ENCODE measurements at places on chromosomes 5 and 9.
A peak's percentile ranks its signal among the peaks of the same experiment; 100 is the strongest.

GRCh38 chr5:84255315-84255714 is 129.4 kb downstream of the EDIL3 start:
- peak; percentile 28 for DNase-seq

- DNase-seq = no peak
Observed at GRCh38 chr9:103116246-103116645, 121.1 kb downstream of the CYLC2 start.

DNA sequence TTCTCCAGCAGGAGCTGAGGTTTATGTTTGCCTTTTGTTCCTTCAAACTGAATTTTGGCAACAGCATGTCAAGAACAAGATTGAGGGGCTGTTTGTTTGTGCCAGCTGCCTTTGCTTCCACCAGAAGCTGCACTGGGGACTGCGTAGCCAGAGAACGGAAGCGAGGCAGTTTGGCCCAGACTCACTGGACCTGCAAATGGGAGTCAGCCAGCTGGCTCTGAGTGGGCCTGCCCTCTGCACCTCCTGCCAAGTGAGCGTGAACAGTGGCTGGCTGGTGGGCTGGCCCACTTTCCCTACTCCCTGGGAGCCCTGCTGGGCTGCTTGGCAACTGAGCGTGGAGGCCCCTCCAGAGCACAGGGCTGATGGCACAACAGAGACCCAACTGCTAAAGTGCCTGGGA is 111.6 kb downstream of the GALNT10 start:
- no peak for DNase-seq

DNA sequence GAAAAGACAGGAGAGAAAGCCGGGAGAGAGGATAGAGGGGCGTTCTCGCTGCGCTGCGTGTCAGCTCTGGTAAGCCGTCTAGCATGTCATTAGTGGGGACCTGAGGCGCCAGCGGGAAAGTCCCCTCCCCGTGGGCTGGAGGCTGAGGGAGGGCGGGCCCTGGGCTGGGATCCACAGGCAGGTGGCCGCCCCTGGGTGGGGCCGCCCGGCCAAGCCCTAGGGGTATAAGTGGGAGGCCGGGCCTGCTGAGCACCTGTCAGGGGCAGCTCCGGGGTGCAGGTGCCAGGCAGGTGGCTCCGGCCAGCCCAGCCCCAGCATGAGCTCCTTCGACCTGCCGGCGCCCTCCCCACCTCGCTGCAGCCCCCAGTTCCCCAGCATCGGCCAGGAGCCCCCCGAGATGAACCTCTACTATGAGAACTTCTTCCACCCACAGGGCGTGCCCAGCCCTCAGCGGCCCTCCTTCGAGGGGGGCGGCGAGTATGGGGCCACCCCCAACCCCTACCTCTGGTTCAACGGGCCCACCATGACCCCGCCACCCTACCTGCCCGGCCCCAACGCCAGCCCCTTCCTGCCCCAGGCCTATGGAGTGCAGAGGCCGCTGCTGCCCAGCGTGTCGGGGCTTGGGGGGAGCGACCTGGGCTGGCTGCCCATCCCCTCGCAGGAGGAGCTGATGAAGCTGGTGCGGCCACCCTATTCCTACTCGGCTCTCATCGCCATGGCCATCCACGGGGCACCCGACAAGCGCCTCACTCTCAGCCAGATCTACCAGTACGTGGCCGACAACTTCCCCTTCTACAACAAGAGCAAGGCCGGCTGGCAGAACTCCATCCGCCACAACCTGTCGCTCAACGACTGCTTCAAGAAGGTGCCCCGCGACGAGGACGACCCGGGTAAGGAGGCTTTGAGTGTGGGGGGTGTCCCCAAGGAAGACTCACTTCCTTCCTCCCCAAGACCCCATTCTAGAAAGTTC is at the start of gene FOXI1:
FOXI1 (plus strand) TSS at position 256 of the 970 bp plus-strand sequence; CDS start at position 317, 61 bp downstream.
- no peak for DNase-seq

GRCh38 chr5:40678026-40678425 is 1.7 kb upstream of the PTGER4 start:
- no peak for DNase-seq

- DNase-seq = no peak
Observed at GRCh38 chr5:76594107-76594506, 29.1 kb downstream of the F2RL2 start.

DNA sequence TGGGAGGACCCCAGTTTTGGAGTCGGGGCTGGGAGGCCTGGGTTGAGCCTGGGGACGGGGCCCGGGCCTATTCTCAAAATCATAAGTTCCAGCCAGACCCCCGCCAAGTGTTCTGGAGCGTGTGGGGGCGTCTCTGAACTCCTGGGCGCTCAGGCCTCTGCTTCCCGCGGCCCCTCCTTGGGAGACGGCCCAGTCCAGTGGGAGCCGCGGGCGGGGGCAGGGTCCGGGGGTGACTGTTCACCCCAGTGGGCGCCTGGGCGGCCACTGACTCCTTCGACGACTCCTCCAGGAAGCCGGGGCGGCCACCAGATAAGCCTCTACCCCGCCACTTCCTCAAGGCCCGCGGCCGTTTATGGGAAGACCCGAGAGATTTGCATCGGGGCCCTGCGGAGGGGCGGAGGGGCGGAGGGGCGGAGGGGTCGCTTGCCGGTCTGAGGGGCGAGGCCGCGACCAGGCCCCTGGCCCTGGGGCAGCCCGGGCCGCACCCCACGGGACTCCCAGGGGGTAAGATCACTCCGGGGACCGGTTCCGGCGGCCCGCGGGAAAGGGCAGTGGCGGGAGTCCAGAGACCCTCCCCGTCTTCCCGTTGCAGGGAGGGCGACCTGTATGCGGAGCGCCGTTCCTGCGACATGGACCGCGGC is 655 bp downstream of the TOR4A start:
- no peak for DNase-seq

DNA sequence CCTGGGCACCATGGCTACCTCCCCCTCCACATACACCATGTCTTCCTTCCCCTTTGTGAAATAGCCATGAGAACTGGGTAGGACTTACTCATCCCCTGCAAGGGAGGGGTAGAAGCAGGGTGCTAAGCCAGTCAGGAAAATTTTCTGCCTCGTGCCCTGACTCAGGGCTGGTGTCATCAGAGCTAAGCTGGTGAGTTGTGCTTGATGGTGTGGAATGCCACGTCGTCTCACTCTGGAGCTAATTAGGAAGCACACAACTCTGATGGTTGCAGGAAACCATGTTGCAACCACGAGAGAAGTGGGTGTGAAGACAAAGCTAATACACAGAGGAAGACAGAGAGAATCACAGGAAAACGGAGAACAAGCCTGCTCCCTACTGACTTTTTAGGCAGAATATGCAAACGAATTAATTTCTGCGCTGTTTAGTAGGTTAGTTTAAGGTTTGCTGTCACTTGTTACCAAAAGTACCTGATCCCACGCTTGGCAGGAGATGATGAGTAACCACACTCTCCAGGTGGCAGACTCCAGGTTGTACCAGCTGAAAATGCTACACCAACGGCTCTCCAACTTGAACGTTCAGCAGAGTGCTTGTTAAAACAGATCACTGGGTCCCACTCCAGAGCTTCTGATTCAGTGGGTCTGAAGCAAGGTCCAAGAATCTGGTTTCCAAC is 54.5 kb downstream of the STK10 start:
- DNase-seq = peak; percentile 65

DNA sequence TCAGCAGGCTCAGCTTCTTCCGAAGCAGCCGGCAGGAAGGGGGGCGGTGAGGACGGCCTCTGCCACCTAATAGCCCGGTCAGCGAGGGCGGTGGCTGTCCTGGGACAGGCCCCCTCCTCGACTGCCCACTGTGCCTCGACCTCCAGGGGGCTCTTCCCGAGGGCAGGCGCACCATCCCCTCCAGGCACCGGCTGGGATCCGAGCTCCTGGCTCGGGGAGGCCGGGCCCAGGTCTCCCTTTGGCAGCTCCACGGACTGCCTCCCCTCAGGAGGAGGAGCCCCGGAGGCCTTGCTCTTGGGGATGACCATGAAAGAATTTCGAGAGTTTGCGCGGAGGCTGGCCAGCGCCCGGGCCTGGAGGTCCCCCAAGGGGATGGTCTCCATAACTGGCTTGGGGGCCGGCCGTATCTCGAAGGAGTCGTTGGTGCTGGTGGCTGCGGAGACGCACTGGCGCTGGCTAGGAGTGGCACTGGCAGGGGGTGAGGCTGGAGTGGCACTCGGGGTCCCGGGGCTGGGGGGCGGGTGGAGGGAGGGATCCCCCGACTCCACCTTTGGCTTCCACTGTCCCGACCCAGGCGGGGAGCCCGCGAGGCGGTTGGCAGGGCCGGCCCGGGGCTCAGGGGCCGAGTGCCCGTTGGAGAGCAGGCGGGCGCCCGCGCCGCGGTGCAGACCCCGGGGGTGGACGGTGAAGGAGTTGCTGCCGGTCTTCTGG is 975 bp downstream of the TPRN start:
- no peak for DNase-seq

DNA sequence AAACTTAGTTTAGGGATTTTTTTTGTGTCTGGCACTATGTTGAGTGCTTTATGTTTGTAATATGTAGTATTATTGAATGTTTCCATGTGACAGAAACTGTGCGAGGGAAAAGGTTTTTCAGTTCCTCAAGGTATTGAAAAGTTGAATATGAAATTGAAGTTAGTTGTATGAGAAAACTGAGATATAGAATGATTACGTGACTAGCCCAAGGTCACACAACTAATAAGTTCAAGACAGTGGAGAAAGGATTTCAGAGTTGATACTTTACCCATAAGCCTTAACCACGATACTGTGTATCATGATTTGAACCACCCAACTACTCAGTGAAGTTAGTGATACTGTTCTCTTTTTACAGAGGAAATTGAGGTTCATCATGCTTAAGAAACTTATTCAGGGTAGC is 5.7 kb downstream of the NIPBL start:
- no peak for DNase-seq

GRCh38 chr5:76104027-76104426 is 20.8 kb downstream of the SV2C start:
- DNase-seq = no peak

DNA sequence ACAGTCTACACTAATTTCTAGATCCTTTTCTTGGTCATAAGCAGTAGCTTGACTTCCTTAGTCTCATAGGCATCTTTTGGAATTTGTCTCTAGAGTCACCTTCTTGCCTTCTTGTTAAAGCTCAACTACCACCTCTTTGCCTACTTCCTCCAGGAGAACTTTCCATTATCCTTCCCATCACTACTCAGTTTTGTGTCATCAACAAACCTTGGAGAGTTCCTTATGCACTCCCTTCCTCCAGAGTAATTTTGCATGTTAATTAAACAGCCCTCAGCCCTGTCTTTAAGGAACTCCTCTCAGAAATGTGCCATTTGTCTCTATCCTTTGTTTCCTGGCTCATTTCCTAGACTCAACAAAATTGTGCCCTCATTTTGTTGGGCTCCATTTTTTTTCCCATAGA is 4.2 kb upstream of the EPB41L4B start:
- no peak for DNase-seq

DNA sequence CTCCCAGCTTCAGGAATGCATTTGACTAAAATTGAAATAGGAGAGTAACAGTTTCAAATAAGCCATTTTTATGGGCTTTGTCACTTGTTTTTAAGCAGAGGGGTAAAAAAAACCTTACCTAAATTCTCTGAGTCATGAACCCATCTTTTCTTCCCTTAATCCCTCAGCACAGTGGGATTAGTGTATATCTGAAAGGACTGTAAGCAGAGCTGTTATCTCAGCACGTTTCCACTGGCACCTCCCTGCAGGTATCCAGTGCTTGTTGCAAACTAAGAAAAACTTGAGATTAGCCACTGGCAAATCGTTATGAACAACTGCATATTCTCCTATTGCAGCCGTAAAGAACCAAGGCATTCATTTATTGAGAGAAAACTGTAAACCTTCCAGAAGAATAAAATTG is 872.7 kb downstream of the EFNA5 start:
- DNase-seq = no peak

DNA sequence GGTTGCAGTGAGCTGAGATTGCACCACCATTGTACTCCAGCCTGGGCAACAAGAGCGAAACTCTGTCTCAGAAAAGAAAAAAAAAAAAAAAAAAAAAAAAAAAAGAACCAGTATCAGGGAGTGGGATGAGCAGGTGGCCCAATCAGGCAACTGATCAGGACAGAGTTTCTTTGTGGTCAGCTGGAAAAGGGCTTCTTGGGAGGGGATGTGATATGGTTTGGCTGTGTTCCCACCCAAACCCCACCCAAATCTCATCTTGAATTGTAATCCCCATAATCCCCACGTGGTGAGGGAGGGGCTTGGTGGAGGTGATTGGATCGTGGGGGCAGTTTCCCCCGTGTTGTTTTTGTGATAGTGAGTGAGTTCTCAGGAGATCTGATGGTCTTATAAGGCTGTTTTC is 4.7 kb upstream of the GCNT1 start:
- DNase-seq = no peak

DNA sequence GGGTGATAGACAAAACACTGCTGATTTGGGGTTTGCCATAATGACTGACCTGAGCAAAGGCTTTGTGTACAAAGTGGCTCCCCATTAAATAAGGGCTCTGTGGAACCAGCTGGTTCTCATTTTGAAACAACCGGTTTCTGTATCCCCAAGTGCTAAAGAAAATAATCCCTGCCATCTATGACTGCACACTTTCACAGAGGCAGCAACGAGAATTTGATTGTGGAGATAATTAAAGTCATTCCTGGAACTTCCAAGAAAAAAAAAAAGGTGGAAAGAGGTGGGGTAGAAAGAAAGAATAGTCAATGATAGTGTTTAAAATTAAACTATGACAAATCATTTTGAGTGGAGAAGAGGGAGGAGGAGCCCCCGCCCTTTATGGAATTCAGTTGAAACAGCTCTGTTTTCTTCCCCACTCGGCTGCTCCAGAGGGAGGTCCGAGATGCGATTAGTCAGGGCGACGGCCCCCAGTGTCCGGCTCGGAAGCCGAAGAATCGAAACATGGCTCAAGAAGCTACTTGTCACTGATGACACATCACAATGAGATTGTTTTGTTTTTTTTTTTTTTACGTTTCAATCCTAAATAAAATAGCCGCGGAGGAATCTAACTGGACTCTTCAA is 38.4 kb downstream of the EBF1 start:
- peak; percentile 81 for DNase-seq

DNA sequence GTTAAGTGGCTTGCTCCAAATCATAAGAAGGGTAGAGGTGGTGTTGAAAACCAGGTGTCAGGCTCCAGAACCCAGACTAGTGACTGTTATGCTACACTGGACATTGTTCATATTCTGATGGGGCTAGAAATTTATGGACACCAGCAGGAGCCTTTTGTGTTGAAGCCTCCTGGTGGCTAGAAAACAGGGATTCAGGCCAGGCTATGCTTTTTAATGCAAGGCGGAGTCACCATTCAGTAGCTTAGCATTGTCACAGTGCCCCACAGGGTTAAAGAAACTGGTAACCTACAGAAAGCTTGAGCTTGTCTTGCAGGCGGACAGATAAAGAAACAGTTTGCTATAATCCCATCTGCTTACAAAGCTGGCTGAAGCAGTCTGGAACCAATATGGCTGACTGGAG is 23.0 kb upstream of the GOLM1 start:
- DNase-seq = no peak

GRCh38 chr9:114446672-114447450 is 58.4 kb downstream of the WHRN start:
- DNase-seq = no peak

- no peak for DNase-seq
Observed at GRCh38 chr5:32098890-32099310, 75.2 kb downstream of the GOLPH3 start.

DNA sequence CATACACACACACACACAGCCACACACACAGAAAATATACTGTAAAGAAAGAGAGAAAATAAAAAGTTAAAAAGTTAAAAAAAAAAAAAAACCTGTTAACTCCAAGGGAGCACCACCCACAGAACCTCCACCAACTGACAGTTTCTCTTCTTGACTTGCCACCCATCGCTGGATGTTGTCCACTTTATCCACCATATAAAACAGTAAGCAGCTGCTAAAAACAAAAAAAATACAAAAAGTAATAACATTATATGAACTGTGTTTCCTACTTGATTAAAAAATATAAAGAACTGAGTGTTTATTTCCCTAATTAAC is 1.2 kb downstream of the PURA start:
- DNase-seq = no peak

GRCh38 chr5:91941588-91941987 is 558.5 kb upstream of the ARRDC3 start:
- DNase-seq = no peak

Measured in fibroblast of the conjunctiva (primary cell).